ENCODE measurements at places on chromosomes 5 and 9.
A peak's percentile ranks its signal among the peaks of the same experiment; 100 is the strongest.

DNA sequence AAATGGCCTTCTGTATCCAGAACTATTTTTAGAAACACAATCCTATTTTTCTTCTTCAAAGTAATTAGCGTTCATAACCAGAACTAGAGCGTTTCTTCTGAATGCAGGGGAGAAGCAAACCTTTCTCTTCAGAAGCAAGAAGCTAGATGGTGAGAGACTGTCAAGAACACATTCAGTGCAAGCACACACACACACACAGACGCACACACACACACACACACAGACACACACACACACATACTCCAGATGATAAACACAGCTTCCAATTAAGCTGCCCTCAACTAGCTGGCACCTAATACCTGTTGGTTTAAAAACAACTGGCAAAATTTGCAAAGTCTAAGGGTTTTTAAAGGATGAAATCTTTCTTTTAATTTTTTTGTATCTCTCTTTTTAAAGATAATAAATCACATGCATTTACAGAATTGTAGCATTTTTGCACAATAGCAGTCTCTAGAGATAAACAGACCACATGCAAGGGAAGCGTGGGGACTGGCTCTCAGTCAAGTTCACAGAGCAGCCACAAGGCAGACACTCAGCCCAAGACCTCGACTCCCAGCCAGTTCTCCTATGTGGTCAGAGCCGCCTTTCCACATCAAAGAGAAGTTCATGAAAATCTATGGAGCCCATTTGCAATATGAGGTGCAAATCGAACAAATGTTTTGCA is 138.5 kb downstream of the TTLL11 start:
- no peak for DNase-seq

DNA sequence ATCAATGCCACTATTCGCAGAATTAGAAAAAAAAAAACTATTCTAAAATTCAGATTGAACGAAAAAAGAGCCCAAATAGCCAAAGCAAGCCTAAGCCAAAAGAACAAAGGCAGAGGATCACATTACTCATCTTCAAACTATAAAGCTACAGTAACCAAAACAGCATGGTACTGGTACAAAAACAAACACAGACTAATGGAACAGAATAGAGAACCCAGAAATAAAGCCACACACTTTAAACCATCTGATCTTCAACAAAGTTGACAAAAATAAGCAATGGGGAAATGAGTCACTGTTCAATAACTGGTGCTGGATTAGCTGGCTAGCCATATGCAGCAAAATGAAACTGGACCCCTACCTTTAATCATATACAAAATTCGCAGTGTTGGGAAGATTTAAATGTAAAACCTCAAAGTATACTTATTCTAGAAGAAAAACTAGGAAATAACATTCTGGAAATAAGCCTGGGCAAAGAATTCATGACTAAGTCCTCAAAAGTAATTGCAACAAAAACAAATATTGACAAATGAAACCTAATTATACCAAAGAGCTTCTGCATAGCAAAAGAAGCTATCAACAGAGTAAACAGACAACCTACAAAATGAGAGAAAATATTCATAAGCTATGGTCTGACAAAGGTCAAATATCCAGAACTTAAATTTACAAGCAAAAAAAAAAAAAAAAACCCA is 153.7 kb downstream of the NDUFS4 start:
- DNase-seq = no peak

- no peak for DNase-seq
These were observed 21.1 kb upstream of the PDZD2 start for GRCh38 chr5:31617867-31618266.

DNA sequence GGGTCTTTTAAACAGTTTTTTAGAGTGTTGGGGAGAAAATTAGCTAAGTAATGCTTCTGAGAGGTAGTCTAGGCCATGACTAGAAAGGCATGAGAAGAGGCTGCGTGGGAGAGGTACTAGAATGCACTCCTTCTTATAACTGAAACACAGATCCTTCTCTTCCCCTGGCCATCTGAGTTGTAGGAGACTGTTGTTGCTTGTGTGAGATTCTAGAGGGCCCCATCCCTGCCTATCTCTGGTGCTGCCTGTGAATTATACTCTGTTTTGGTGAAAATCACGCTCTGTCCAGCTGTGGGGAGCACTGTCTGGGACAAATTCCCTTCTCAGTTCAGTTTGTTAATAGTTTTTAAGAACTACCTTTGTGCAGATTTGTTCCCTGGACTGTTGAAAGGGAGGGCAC is 37.5 kb downstream of the MAP1B start:
- no peak for DNase-seq

- no peak for DNase-seq
These were observed 62.4 kb downstream of the ZNF608 start for GRCh38 chr5:124683917-124684555.

DNA sequence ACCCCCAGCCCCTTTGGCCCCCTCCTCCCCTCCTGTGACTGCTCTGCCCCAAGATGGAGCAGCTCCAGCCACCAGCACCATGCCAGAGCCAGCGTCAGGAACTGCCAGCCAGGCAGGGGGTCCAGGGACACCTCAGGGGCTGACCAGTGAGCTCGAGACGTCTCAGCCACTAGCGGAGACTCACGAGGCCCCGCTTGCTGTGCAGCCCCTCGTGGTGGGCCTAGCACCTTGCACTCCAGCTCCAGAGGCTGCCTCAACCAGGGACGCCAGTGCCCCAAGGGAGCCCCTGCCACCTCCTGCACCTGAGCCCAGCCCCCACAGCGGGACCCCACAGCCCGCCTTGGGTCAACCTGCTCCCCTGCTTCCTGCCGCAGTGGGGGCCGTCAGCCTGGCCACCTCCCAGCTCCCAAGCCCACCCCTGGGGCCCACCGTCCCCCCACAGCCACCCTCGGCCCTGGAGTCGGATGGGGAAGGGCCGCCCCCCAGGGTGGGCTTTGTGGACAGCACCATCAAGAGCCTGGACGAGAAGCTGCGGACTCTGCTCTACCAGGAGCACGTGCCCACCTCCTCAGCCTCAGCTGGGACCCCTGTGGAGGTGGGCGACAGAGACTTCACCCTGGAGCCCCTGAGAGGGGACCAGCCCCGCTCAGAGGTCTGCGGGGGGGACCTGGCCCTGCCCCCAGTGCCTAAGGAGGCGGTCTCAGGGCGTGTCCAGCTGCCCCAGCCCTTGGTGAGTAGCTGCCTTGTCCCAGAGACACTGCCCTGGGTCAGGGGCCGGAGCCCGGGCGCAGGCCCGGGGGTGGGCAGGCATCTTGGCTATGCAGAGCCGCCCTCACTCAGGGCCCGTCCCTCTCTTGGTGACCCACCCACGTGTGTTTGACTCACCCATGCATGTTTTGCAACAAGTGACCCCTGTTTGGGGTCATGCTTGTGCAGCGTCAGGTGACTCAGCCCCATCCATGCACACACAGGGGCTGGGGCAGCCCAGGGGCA is 105.2 kb downstream of the WNK2 start:
- no peak for DNase-seq

GRCh38 chr5:181260720-181261319 is at the start of gene TRIM52:
Gene TRIM52, minus strand, starts transcription at chr5:181261143. Its CDS starts 330 bp downstream, at chr5:181260813.
- peak; percentile 93 for DNase-seq

DNA sequence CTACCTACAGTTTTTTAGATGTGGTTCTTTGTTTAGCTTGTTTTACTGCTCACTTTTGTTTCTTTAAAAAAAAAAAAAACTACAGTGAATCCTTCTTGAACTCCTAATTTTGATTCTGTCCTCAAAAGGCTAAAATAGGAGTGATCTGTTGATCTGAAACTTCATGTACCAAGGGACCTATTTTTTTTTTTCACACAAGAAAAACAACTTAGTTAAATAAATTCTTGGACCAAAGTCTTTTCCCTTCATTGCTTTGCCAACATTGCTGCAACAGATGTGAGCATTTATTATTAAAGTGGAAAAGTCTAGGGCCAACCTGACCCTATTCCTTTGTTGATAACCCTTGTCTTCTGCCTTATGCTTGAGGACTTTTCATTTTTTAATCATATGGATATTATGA is 236.8 kb downstream of the ARHGEF28 start:
- DNase-seq = no peak

DNA sequence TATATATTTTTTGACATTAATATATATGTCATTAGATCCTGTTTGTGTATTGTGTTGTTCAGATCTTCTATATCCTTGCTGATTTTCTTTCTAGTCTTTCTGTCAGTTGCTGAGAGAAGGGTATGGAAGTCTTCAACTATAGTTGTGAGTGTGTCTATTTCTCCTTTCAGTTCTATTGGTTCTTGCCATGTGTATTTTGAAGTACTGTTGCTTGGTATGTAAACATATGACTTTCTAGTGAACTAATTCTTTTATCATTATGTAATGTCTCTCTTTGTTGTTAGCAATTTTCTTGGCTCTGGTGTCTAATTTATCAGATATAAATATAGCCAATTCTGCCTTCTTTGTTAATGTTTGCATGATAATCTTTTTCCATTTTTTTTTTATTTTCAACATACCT is 84.3 kb upstream of the CAST start:
- no peak for DNase-seq

DNA sequence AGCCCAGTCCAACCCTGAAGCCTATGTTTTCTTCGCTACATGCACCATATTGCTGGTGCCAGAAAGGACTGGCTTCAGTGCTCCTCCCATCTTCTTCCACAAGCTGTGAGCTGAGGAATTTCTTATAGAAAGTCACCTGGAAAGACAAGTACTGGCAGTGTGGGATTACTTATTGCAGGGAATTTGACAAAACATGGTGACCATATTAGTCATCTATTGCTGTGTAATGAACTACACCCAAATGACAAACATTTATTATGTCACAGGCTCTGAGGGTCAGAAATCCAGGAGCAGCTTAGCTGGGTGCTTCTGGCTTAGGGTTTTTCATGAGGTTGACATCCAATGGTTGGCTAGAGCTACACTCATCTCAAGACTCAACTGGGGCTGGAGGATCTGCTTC is 75.5 kb downstream of the ENTREP1 start:
- no peak for DNase-seq

- no peak for DNase-seq
These were observed 30.2 kb downstream of the PTPN3 start for GRCh38 chr9:109467936-109468335.

- no peak for DNase-seq
These were observed 301.4 kb upstream of the DAP start for GRCh38 chr5:11062397-11062796.

- peak; percentile 40 for DNase-seq
These were observed 37.1 kb upstream of the FAM169A start for GRCh38 chr5:74903165-74903787.

GRCh38 chr5:165892383-165892782 is 2387.0 kb downstream of the MAT2B start:
- no peak for DNase-seq

DNA sequence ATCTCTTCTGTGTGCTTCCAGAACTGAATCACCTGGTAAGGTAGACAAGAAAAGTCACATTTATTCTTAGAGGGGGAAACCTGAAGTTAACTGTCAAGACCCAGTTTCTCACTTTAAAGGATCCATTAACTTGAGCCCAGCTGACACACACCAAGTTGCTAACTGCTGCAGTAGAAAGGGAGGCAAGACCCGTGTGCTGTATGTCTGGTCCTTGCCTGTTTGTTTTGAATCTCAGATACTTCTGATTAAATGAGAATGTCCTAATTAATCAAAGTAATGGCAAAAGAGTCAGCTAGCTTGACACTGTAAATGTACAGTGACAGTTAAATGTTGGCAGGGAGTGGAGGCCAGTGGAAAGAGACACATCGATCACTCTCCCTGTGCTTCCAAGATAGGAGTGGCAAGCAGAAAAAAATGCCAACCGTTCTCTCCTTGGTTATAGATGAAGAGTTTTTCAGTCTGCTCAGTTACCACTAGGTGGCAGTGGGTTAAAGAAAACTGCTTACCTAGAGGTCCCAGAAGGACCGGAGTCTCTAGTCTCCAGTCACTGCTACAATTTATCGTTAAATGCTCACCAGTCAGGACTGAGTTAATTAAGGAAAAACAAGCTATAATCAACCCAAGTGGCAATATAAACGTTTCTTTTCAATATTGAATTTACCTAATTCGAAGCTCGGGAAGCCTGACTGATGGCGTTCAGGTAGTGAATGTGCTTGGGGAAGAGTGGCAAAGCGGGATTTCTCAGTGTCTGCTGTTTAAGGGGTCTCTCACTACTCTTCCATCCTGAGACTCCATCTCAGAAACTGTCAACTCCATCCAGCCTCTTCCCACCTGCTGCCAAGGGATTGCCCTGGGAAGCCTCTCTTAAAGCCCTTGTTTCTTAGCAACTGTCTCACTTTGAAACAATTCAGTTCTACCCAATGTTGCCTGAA is 18.4 kb downstream of the LSM11 start:
- DNase-seq = peak; percentile 23

DNA sequence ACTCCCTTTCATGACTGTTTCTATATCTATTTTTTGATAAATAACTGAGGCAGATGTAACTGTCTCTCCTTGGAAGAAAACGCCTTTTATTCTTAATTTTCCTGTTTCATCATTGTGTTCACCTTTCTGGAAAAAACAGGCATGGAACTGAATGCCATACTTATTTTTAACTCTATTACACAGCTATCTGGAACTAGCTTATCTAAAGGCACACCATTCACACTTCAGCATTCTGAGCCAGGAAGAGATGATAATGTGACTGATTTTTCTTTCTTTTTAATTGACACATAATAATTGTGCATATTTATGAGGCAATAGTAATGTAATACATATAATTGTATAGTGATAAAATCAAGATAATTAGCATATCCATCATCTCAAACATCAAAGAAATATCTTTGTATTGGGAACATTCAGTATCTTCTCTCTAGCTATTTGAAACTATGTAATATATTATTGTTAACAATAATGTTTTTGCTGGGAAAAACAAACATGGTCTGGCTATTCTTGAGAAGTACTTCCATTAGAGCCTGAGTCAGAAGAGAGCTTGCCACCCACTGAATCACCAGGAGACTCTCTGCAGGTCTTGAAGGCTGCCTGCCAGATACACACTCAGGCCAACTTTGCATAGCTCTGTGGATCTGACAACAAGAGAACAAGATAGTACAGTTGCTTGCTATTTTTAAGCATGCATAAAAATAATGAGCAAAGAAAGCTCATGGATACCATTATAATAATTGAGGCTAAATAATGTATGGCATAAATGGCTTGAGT is 501.0 kb upstream of the EDIL3 start:
- DNase-seq = no peak

- no peak for DNase-seq
These were observed 898.2 kb upstream of the TYRP1 start for GRCh38 chr9:11794984-11795383.

- DNase-seq = no peak
These were observed 71.9 kb downstream of the AMBP start for GRCh38 chr9:114006155-114006550.

DNA sequence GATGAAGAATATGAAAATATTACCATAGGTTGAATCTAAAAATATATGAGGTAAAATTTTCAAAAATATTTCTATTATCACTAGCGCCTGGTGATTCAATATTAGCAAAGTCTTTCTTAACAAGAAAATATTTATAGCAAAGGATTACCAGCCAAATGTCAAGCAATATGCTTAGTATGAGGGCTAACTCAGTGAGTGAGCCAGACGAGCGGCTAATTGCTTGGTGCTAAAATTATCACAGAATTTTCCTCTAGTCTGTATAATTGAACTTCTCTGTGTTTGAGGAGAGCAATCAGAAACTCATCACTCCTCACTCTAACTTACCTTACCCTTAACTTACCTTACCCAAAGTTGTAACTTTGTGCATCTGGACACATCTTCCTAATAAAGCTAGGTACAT is 304.9 kb upstream of the PRR16 start:
- no peak for DNase-seq

GRCh38 chr5:59193616-59194319 is 610.9 kb downstream of the RAB3C start:
- DNase-seq = no peak

GRCh38 chr9:73845539-73845938 is 651.6 kb upstream of the RORB start:
- DNase-seq = no peak

- no peak for DNase-seq
These were observed 107.2 kb downstream of the DRD1 start for GRCh38 chr5:175336781-175337180.

GRCh38 chr5:73319036-73319435 is 129.5 kb downstream of the FOXD1 start:
- DNase-seq = no peak
